ENCODE measurements at places on chromosomes 13 and 19. TPM values are rescaled to one million over a fixed set of nuclear protein-coding genes. Genes with fewer than 3 reads are reported as not detected.

The IFNL2 gene
- not detected for total RNA-seq

The ZNF415 gene
- total RNA-seq = 18.5 TPM

The CRLF1 gene
- 49.8 TPM for total RNA-seq

The RGL3 gene
- 4.3 TPM for total RNA-seq

The CAMSAP3 gene
- total RNA-seq = not detected

The ZNF57 gene
- 4.2 TPM for total RNA-seq

The TEX29 gene
- total RNA-seq = not detected

The TEX26 gene
- 0.26 TPM for total RNA-seq

The PRR19 gene
- total RNA-seq = 0.43 TPM

The SPTBN4 gene
- 3.5 TPM for total RNA-seq

The KLK8 gene
- not detected for total RNA-seq

The PSPN gene
- total RNA-seq = 1.6 TPM

The NBEA gene
- 4.5 TPM for total RNA-seq

The LIG4 gene
- 8.5 TPM for total RNA-seq

The NLRP7 gene
- total RNA-seq = not detected

The GAS6 gene
- total RNA-seq = 211 TPM

The FCAR gene
- not detected for total RNA-seq

The CHMP2A gene
- total RNA-seq = 104 TPM

The NMRK2 gene
- total RNA-seq = not detected

The IGLON5 gene
- under 0.01 TPM for total RNA-seq

The PROZ gene
- not detected for total RNA-seq

The CCL25 gene
- total RNA-seq = not detected

The TRPC4 gene
- not detected for total RNA-seq

The CYP4F12 gene
- total RNA-seq = not detected

The ZNF329 gene
- total RNA-seq = 11.4 TPM

The CBY2 gene
- not detected for total RNA-seq

The SPATA13 gene
- total RNA-seq = 13.6 TPM

The CNN1 gene
- 1.0 TPM for total RNA-seq

The COMMD6 gene
- total RNA-seq = 41.9 TPM

The TMEM238 gene
- not detected for total RNA-seq

The CYP2F1 gene
- total RNA-seq = not detected

The SLITRK5 gene
- total RNA-seq = under 0.01 TPM

The ONECUT3 gene
- total RNA-seq = not detected

The TUBB4A gene
- not detected for total RNA-seq

The PRR22 gene
- total RNA-seq = 0.11 TPM

The CYP4F2 gene
- not detected for total RNA-seq

The ZSCAN4 gene
- total RNA-seq = not detected

The B3GNT8 gene
- total RNA-seq = 1.6 TPM

The C19orf73 gene
- total RNA-seq = 0.65 TPM

The OR10H5 gene
- not detected for total RNA-seq

The OR7A17 gene
- not detected for total RNA-seq

The ZNF497 gene
- 1.5 TPM for total RNA-seq

The FXYD1 gene
- 0.32 TPM for total RNA-seq

The KRTDAP gene
- total RNA-seq = not detected

The SIGLEC12 gene
- not detected for total RNA-seq

The UBL3 gene
- 50.3 TPM for total RNA-seq

The WDR88 gene
- total RNA-seq = not detected

The CYP2A6 gene
- 0.22 TPM for total RNA-seq

The SLITRK6 gene
- total RNA-seq = 0.32 TPM

The ZNF541 gene
- total RNA-seq = 0.13 TPM

The IL17D gene
- 4.1 TPM for total RNA-seq

The CDX2 gene
- total RNA-seq = not detected

The KCTD4 gene
- 4.3 TPM for total RNA-seq

The RASAL3 gene
- not detected for total RNA-seq

All from articular chondrocyte of knee joint (primary cell).